ENCODE measurements at places on chromosomes 13 and 19.

GRCh38 chr13:41900918-41901317 is 60.0 kb downstream of the VWA8 start:
- DNase-seq: no peak

GRCh38 chr13:45417790-45418534 is at the start of gene SLC25A30:
Gene SLC25A30, minus strand, starts transcription at chr13:45418373. Its CDS starts 6,948 bp downstream, at chr13:45411425.
- DNase-seq: peak; percentile 95

- DNase-seq: peak; percentile 34
These were observed 77.9 kb downstream of the CACNA1A start for GRCh38 chr19:13428352-13428751.

GRCh38 chr13:26061947-26062346 is 10.1 kb upstream of the SHISA2 start:
- DNase-seq: no peak

DNA sequence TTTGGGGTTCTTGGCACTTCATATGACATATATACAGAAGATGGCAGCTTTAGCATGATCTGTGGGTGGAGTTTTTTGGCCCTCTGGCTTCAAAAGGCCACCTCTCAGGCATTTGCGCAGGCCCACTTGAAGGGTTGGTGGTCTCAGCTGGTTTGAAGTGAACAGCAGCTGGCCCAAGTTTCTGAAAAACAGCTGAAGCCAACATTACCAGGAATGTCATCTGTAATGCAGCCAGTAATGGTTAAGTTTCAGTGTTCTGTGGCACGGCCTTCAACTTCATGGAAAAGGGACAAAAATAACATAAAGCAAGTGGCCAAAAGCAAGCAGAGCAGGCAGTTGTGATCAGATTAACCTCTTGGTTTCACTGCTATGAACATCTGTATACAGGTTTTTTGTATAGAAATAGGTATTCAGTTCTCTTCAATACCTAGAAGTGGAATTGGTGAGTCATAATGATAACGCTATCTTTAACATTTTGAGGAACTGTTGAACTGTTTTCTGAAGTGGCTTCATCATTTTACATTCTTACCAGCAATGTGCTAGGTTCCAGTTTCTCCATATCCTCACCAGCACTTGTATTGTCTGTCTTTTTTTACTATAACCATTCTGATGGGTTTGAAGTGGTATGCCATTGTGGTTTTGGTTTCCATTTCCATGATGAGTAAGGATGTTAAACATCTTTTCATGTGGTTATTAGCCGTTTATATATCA is 245.4 kb downstream of the SHISA2 start:
- peak; percentile 42 for DNase-seq

GRCh38 chr13:27792393-27793218 is at the start of gene GSX1:
Gene GSX1, plus strand, starts transcription at chr13:27792483. Its CDS starts 208 bp downstream, at chr13:27792691.
- peak; percentile 82 for DNase-seq

DNA sequence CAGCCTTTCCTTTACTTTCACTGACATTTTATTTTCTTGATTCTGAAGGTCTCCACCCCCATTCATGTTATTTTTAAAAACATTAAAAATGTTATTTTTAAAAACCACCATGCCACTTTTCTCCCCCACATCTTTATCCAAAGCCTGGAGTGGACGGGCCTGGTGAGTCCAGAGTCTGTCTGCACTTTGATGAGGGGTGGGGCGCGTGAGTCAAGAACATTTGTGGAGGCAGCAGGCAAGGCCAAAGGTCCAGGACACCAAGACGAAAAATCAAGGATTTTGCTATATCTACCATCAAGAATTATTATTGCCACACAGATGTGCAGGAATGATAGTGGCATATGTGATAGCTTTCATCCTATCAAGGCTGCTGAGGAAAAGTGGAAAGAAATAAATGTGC is 224.9 kb downstream of the FGF9 start:
- no peak for DNase-seq

GRCh38 chr13:101624210-101624922 is 171.9 kb downstream of the ITGBL1 start:
- DNase-seq: peak; percentile 19

GRCh38 chr19:55094456-55095259 is 19.0 kb downstream of the EPS8L1 start:
- no peak for DNase-seq

DNA sequence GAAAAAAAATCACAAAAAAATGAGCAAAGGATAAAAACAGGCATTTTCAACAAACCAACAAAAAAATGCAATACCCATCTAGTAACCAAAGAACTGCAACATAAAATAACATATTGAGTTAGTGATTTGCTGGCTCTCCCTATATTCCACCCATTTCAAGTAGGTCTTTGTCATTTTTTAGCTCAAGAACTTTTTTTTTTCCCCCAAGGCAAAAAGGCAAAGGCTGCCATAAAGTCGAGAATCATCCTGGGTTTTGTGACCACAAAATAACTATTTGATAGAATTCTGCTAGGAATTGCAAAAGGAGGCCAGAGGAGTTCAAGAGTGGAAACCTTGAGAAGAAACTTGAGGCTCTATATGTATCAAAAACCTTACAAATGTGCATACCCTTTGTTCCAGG is 5.5 kb downstream of the SAFB2 start:
- no peak for DNase-seq

DNA sequence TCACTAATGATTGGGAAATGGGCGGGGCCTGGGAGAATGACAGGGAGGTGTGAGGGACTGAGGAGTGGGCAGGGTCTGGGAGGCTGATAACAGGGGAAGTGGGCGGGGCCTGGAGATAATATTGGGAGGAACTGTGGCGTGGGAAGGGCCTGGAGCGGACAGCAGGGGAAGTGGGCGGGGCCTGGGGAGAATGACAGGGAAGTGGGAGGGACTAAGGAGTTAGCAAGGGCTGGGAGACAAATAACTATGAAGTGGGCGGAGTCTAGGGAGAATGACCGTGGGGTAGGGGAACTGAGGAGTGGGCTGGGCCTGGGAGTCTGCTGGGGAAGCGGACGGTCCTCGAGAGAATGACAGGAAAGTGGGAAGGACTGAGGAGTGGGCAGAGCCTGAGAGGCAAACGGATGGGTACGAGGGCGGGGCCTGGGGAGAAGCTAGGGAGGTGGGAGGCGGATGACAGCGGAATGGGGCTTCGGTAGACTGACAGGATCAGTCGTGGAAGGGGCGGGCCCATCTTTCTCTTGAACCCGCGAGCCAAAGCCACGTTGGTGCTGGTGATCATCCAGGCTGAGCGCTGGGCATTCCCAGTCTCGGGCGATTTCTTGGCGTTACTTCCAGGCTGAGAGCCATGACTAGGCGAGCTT is 14.0 kb upstream of the TUBB4A start:
- DNase-seq: peak; percentile 64

DNA sequence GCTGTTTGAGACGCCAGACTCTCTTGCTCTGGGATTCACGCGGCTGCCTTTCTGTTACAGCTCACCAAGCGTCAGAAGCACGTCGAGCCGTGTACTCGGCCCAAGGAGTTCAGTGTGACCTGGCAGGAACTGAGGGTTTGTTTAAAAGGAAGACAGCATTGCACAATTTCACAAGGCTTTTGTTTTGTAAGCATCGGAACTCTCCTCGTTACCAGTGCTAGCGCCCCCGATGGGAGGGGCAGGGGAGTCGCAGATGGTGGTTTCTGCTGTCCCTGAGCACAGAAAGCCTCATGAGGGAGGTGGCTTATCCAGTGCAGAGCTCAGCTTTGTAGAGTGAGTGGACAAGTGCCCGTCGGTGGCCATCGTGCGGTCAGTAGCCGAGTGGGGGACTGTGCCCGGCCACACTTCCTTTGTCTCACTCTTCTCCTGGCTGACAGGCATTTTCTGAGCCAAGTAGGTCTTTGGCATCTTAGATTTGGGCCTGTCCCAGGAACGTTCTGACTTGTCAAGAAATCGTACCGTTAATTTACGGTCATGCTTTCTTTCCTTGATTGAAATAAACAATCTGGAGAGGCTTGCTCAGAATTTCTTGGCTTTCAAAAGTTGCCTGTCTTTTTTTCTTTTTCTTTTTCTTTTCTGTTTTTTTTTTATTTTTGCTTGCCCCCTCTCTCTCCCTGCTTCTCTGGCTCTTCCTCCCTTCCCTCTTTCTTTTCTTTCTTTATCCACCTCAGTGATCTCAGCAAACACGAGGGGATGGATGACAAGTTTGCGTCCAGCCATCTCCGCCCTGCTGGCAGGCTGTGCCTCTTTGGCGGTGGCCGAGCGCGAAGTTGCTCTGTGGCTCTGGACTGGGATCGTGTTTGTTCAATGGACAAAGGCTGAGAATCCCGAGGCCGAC is 7.7 kb downstream of the KDM4B start:
- DNase-seq: no peak

DNA sequence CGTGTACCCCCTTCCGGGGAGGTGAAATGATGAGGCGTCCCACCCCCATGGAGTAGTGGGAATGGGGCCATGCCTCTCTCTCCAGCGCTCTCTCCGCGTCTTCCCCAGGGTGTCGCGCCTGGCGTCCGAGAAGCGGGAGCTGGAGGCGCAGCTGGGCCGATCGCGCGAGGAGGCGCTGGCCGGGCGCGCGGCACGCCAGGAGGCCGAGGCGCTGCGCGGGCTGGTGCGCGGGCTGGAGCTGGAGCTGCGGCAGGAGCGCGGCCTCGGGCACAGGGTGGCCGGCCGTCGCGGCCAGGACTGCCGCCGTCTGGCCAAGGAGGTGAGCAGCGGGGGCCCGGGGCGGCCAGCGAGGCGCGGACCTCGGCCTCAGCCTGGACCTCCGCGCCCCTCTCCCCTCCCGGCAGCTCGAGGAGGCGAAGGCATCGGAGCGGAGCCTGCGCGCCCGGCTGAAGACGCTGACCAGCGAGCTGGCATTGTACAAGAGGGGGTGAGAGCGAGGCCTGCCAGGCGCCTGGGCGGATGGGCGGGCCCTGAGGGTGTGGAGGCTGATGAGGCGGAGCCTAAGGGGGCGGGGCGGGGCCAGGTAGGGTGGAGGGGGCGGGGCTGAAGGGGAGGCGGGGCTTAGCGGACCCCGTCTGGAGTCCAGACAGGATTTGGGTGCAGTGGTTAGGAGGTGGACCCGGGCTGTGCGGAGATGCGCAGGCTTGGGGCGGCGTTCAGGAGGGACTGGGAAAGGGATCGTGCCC is 7.7 kb downstream of the PGLYRP1 start:
- DNase-seq: peak; percentile 95

GRCh38 chr13:97268772-97269171 is 46.6 kb downstream of the MBNL2 start:
- DNase-seq: no peak

DNA sequence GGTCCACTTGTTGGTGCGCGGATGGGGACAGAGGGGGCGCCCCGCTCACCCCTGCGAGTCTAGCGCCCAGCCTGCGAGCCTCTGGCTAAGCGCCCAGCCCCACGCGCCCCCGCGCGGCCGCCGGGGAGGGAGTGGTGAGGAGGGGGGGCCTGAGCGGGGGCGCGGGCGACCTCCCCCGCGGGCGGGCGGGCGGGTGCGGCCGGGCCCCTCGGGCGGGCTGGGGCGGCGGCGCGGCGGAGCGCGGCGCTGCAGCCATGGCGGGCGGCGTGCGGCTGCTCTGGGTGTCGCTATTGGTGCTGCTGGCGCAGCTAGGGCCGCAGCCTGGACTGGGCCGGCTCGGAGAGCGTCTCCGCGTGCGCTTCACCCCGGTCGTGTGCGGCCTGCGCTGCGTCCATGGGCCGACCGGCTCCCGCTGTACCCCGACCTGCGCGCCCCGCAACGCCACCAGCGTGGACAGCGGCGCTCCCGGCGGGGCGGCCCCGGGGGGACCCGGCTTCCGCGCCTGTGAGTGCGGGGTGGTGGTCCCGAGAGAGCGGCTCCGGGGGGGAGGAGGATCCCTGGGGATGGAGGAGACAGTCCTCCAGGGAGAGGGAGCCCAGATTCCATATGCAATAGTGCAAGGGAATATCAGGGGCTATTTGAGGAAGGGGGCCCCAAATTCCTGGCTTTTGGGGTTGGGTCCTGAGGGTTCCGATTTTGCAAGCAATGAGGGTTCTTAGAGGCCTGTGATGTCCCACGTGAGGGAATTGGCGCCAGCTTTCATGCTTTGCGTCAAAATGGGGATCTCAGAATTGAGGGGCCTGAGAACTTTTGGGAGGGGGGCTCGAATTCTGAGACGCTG is at the start of gene LTBP4:
Gene LTBP4, plus strand, starts transcription at position 236 of the 841 bp plus-strand sequence. Its CDS starts 19 bp downstream, at position 255.
- DNase-seq: peak; percentile 82

DNA sequence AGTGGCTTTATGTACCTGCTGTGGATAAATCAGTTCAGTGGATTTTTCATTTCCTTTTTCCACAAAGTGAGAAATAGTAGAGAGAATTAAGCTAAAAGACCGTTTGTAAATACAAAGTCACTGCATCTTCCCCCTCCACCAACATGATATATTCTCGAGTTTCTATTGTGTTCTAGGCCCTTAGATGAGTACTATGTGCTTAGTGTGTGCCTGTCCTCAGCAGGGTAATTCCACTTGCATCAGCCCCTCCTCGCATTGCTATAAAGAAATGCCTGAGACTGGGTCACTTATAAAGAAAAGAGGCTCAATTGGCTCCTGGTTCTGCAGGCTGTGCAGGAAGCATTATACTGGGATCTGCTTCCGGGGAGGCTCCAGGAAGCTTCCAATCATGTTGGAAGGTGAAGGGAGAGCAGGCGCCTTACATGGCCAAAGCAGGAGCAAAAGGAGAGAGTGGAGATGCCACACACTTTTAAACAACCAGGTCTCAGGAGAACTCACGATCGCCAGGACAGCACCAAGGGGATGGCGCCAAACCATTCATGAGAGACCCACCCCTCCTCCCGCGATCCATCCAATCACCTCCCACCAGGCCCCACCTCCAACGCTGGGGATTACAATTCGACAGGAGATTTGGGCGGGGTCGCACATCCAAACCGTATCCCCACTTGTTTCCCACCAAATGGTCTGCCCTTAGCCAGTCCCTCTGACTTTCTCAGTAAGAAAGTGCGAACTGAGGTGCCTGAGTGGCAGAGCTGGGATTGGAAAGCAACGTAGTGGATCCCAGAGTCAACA is 102.3 kb upstream of the ABCC4 start:
- peak; percentile 55 for DNase-seq

DNA sequence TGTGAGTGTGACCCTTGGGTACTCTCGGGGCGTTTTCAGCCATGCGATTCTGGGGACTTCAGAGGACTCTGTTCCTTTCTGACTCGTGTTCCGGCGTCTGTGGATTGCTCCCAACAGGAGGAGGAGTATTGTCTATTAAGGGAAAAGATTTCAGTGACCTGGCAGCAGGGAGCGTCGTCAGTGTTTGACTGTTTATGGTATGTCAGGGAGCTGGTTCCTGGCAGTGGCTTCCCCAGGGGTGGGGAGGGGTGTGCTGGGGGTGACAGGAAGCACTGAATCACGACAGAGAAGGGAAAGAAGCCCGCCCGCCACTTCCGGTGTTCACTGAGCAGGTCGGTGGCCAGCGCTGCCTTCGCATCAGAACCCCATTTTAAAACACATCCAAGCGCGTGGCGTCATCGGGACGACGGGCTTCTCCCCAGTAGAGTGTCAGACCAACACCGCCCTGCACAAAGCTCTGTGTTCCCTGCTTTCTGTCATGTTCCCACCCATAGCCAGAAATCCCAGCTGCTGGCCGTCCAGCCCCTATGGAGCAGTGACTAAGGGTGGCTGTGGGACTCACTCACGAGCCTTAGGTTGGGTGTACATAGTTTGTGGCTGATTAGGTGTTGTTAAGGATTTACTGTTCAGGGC is 33.8 kb downstream of the COL4A2 start:
- DNase-seq: no peak

GRCh38 chr19:10625762-10626138 is 397 bp downstream of the SLC44A2 start:
- no peak for DNase-seq

All from DMS53 (cell line).